ENCODE measurements at places on chromosomes 4 and X.

- no peak for DNase-seq
Measured at GRCh38 chr4:179472164-179472563, 2029.9 kb upstream of the AGA start.

DNA sequence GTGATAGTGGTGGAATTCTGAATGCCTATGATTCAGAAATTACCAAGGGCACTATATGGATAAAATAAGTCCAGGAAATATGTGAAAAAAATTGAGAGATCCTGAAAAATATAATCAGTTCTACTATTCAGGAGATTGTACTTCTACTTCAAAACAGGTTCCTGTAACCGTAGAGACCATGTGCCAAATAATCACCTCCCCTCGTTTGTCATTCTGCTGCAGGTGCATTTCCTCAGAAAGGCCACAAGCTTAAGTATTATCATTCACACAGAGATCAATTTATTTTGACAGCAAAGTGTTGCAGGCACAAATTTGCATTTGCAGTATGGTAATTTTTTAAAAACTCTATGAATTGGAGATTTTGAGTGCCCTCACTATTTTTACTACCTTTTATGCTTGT lies 1000.0 kb downstream of the CCSER1 start:
- DNase-seq: no peak

DNA sequence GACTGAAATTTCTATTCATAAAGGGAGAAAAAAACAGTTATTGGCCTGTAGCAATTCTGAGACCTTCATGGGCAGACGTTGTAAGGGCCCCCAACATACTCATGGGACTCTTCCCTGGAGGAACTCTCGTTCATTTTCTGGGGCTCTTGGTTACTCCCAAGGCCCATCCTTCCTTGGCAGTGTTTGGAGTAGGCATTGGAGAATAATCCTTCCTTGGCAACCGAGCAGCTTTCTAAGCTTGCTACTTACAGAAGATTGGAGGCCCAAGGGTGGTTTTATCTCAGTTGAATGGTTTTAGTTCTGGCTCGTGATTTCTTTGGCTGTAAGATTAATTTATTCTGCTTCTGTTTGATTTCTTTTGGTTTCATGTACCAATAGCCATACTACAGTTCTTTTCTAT lies 50.4 kb downstream of the ALG13 start:
- DNase-seq: no peak

DNA sequence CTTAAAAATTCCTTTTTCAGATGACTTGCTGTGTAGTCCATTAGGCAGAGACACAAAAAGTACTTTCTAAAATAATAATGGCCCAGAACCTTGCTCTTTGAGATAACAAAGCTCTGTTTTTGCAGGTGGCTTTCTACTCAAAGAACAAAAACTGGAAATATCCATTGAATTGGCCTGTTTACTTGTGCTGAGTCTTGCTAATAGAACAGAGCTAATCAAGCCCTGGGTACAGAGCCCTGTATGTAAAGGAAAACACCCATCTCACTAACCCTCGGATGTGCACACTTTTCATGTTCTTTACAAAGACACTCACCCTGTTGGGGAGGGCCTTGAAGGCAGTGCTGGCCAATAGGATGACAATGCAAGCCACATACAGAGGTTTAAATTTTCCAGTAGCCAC lies 27.0 kb upstream of the LNX1 start:
- no peak for DNase-seq

DNA sequence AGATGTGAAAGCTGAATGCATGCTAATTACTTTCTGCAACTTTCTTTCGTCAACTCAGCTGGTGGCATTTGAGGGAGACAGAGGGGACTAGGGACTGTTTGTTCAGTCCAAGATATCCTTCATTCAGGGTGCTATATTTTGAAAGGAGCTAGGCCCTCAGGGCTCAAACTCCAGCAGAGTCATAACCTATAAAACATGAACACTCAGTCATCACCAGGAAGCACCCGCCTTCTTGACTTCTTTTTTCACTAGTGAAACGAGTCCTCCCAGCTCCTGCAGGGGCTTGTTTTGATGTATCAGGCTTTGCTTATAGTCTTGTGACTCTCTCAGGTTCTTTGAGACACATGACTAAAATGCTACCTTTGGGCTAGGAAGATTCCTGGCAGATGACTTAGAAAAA lies 230.6 kb downstream of the PCDH7 start:
- DNase-seq: no peak

DNA sequence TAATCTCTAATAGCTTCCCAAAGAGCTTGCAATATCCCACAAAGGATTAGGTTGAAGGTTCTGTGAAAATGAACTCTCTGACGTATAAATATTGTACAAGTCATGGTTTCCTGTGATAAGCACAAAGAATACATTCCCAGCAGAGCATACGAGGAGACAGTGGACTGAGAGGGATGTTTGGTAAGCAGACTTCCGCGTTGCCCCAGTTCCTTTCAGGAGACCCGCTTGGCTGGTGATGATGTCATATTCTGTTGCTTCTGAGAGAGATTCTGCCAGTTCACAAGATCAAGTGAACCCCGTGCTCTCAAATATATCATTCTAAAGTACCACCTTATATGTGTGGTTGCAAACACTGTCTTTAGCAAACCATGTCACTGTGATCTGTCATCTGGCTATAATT lies 323.9 kb upstream of the CASK start:
- no peak for DNase-seq

DNA sequence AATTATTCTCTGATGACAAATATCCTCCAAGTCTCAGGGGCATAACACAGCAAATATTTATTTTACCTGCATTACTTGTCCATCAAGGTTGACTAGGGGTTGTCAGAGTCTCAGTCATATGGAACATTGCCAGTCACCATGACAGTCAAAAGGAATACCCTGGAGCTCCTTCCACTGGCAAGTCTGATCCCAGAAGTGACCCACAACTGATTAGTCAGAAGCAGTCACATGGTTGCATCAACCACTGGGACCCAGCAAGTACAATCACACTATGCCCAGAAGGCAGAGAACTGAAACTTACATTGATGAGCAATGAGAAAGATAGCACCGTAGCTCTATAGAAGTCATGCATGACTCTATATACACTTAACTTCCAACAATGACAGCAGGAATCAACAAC lies 41.9 kb upstream of the SOD3 start:
- no peak for DNase-seq

DNA sequence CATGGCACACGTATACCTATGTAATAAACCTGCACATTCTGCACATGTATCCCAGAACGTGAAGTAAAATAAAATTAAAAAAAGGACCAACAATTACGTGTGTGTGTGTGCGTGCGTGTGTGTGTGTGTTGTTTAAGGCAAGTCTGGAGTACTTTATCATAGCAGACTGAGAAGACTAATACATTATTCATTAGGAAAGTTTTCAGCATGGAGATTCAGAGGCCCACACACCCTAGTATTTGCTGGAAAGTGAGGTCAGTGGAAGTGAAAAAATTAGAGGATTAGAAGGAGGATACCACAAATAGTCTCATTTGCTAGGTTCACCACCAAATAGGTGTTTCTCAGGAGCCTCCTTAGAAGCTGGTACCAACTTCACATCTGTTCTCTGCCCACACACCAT lies 457.1 kb upstream of the CPEB2 start:
- no peak for DNase-seq

- DNase-seq: no peak
Measured at GRCh38 chrX:154490021-154490413, 412 bp downstream of the SLC10A3 start.

GRCh38 chrX:100194082-100194775 lies 215.8 kb downstream of the PCDH19 start:
- DNase-seq: peak; percentile 46

GRCh38 chr4:121711263-121712000 lies 14.7 kb upstream of the ANXA5 start:
- no peak for DNase-seq

GRCh38 chr4:170128219-170128804 lies 38.6 kb upstream of the AADAT start:
- DNase-seq: no peak

DNA sequence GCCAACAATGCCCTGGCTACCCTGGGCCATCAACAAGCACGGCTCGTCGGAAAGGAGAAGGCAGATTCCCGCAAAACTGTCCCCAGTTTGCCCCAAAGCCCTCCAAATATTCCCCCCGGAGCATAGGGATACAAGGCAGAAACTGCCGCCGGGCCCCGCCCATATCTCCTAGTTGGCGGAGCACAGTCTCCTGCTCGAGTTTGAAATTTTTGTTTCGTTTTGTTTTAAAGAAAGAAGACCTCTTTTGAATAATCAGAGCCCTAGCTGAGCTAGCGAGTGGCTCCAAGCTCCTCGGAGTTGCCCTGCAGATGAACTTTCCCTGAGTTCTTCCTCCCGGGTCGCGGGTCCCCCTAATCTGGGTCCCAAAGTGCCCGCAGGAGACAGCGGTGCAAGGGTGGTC lies 138.1 kb upstream of the ZIC3 start:
- DNase-seq: no peak

DNA sequence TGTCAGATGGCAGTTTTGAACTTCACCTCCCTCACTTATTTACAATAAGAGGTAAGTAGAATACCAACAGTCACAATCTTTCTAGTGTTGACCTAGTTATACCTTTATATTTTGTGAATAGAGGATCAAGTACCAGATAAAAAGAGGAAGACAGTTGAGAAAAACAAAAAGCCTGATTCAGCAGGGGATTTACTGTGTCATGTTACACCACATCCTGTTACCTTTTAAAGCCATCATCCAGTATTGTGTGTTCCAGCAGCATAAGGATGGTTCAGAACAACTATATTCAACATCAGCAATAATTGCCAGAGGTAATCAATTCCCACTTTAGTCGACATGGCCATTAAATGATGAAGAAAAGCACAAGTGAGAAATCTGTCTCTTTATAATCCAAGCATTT lies 21.3 kb upstream of the CXCL6 start:
- peak; percentile 32 for DNase-seq

- no peak for DNase-seq
Measured at GRCh38 chr4:154738426-154738825, 5.4 kb upstream of the LRAT start.
